Effector CD8-positive, alpha-beta T cell (primary cell): ENCODE measurements at places on chromosomes 4 and X.

- DNase-seq: no peak
Observed at GRCh38 chr4:534576-535151, 35.7 kb downstream of the PIGG start.

DNA sequence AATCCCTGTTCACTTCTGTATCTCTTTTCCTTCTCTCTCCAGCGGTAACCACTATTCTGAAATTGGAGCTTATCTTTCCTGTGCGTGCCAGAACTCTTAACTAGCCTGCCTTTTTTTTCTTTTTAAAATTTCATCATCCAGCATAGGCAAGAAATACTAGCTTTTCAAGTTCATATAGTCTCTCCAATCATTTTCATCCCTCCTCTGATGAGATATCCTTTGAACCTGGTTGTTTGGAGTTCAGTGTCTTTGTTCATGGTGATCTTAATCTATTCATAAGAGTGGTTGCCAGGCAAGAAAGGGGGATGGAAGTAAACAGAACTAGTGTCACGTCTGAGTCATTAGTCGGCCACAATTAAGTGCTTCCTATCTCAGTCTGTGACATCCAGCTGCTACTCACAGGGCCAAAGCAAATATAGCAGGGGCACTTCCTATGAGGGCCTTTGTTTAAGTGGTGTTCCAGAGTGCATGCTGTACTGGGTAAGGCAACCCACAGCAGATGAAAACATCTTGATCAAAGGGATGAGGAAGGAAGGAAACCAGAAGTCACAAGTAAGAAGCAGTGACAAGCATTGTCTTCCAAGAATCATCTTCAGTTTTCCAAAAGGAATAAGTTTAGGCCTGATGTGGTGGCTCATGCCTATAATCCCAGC lies 56.4 kb upstream of the XIAP start:
- DNase-seq: no peak

DNA sequence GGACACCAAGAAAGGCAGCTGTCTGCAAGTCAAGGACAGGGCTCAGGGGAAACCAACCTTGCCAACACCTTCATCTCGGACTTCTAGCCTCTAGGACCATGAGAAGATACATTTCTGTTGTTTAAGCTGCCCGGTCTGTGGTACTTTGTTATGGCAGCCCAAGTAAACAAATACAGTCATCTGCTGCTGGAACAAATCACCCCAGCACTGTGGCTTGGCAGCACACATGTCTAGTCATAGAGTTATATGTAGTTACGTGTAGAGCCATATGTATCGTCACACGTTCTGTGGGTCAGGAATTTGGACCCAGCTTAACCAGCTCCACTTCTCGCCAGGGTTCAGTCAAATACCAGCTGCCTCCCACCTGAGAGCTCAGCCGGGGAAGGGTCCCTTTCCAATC lies 2.5 kb downstream of the HTT-AS start:
- no peak for DNase-seq

DNA sequence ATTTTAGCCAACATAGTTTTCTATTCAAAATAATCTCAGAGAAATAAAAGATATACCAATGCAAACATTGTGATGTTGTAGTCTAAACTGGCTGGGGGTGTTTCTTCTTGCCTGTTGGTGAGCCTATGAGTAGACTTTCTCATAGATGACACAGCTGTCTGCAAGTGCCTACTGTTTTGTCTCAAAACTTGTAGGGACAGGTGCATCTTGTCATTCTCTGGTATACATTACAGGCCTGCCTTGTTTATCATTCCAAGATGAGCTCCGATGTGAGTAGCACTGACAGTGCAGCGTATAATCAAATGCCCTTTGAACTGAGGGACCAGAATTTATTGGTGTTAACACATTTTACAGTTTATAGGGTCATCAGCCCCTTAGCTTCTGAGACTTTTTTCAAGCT lies 353.8 kb downstream of the PRDM5 start:
- no peak for DNase-seq

DNA sequence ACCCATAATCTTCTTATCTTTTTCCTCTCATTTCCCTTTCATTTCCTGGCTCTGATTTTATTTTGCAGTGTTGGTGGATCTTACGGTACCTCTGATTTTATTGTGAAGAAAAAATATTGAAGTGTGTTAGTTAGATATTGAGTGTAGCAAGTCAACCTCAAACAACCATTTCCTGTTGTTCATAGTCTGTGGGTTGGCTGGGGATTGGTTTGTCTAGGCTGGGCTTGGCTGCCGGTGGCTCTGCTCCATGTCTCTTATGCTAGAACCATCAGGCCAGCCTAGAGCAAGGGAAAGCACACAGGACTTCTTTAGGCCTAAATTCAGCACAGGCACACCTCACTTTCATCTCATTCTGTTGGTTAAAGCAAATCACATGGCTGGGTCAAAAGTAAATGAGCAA lies 383.1 kb upstream of the LCORL start:
- DNase-seq: no peak

DNA sequence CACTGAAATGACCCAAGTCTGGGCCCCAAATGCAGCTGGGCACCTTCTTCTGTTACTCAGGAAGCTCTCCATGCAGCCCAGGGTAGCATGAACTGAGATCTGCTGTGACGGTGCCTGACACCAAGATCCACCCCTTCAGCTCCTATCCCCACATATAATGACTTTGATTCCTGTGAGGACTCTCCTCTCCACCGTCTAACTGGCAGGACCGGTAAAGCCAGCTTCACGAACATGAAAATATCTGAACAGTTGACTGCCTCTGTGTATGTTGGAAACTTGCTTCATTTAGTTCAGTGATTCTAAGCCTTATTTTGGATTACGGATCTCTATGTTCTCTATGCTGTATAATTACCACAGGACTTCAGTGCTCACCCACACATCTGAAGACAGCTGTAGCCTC lies 115.5 kb upstream of the TMEM150C start:
- no peak for DNase-seq

- DNase-seq: no peak
Observed at GRCh38 chr4:968221-968620, 5.1 kb downstream of the DGKQ start.

GRCh38 chr4:91471280-91471679 lies 832.5 kb upstream of the GRID2 start:
- no peak for DNase-seq

- peak; percentile 14 for DNase-seq
Observed at GRCh38 chr4:154332681-154333421, 158.7 kb downstream of the DCHS2 start.

DNA sequence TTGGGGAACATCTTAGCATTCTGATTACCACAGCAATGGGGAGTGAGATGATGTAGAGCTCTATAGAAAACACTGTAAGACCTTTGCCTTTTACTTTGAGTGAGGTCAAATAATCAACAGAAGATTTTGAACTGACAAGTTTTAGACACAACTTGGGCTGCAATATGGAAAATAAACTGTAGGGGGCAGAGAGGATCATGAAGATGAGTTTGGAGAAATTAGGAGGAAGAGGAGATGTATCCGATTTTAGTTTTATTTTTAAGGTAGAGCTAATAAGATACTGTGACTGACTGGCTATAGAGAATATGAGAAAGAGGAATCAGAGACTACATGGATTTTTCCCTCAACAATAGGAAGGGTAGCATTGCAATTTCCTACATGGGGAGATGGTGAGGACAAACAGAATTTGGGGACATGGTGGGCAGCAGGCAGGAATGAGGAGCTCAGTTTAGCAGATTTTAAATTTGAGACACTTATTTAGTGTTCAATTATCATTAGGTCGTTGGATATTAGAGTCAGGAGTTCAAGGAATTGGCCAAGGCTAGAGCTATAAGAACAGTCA lies 563.1 kb downstream of the INPP4B start:
- no peak for DNase-seq

DNA sequence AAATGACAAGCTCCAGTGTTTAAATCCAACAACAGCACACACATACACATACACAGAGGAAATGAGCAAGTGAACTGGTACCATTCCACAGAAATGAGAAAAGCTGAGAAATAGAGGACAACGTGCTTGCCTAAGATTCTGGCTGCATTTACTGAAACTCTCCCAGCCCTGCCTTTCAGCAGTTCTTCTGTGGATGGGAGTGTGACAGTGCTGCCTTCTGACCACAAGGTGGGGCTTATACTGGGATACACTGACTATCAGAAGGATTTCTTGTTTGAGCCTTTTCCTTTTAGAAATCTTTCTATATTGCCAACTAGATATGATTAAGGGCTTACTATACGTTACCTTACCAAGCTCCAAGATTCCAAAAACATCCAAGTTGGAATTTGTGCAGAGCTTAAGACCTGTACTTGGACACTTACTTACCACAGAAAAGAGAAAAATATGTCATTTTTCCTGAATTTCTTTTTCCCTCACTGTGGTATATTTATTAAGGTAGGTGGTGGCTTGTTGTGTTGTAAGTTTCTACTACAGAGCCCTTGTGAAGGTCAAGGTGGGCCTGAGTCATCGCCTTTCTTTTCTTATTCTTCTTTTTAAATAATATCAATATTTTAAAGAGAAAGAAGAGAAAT lies 10.7 kb upstream of the CXCL8 start:
- no peak for DNase-seq

- DNase-seq: no peak
Observed at GRCh38 chr4:185151296-185151695, 8.2 kb downstream of the SLC25A4 start.

DNA sequence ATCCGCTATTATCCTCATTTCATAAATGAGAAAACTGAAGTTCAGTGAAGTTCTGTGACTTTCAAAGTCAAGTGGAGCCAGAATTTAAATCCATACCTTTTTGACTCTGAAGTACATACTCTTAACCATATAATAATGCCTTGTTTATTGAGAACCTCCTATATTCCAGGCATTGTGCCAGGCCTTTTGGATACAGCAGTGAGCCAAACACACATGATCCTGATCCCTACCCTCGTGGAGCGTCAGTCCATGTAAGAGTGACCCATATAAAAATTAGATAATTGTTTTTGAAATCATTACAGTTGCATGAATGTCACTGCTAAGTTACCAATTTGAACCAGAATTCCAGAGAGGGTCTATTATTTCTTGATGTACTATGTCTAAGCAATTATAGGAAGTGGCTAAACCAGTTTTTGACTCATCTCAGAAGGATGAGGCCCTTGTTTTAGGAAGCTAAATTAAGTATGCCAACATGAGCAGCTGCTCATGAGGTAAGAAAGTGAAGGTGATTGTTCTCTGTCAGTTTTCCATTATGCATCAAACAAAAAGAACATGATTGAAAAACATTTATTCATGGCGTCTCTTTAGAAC lies 289.5 kb downstream of the GLUD2 start:
- no peak for DNase-seq

GRCh38 chrX:123807835-123808416 lies 51.9 kb upstream of the XIAP start:
- no peak for DNase-seq

- no peak for DNase-seq
Observed at GRCh38 chr4:73139245-73139644, 69.7 kb upstream of the COX18 start.

GRCh38 chrX:51851507-51852085 lies 41.8 kb upstream of the MAGED1 start:
- DNase-seq: no peak

- DNase-seq: no peak
Observed at GRCh38 chrX:130799393-130799792, 103.6 kb downstream of the ENOX2 start.

DNA sequence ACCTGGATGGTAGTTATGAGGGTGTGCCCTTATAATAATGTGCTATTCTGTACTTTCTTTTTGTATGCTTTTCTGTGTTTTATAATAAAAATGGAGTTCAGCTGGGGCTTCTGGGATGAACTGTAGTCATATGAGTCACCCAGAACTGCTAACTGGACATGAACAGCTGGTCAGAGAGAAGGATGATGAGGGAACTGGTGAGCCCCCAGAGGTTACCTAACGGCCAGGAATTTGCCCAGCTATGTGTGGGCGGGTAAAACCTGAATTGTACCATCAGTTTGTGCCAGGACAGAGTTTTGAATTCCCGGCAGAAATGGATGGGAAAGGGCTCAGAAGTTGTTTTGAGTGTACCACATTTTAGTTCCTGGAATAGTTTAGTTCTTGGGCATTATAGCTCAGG lies 138.0 kb upstream of the USP9X start:
- DNase-seq: no peak
